ENCODE measurements at places on chromosomes 12 and 14.

- DNase-seq = peak; percentile 41
Observed at GRCh38 chr12:124036657-124037109, 63.7 kb downstream of the ZNF664 start.

- peak; percentile 84 for DNase-seq
Observed at GRCh38 chr14:101992708-101993107, 28.3 kb downstream of the DYNC1H1 start.

GRCh38 chr12:46657453-46658411 lies 168.1 kb downstream of the SLC38A4 start:
- DNase-seq = no peak

- DNase-seq = no peak
Observed at GRCh38 chr12:49809906-49810389, 18.3 kb downstream of the NCKAP5L start.

- no peak for DNase-seq
Observed at GRCh38 chr14:73745571-73746519, 31.7 kb upstream of the PNMA1 start.

DNA sequence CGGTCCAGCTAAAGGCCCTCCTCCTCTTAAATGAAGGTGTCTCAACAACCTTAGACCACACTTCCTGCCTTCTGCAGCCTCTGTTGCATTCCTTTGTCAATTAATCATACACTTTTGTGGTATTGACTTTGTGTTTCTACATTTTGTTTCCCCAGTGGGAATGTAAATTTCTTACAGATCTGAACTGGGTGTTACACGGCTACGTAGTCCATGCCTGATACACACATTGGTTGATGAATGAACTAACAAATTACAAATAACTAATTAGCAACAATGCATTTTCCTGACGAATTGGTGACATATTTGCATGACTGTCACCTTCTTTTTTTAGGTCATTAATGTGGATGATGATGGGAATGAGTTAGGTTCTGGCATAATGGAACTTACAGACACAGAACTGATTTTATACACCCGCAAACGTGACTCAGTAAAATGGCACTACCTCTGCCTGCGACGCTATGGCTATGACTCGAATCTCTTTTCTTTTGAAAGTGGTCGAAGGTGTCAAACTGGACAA lies 15.2 kb upstream of the CCT2 start:
- DNase-seq = no peak

GRCh38 chr14:29721586-29721985 lies 206.1 kb downstream of the PRKD1 start:
- DNase-seq = no peak

DNA sequence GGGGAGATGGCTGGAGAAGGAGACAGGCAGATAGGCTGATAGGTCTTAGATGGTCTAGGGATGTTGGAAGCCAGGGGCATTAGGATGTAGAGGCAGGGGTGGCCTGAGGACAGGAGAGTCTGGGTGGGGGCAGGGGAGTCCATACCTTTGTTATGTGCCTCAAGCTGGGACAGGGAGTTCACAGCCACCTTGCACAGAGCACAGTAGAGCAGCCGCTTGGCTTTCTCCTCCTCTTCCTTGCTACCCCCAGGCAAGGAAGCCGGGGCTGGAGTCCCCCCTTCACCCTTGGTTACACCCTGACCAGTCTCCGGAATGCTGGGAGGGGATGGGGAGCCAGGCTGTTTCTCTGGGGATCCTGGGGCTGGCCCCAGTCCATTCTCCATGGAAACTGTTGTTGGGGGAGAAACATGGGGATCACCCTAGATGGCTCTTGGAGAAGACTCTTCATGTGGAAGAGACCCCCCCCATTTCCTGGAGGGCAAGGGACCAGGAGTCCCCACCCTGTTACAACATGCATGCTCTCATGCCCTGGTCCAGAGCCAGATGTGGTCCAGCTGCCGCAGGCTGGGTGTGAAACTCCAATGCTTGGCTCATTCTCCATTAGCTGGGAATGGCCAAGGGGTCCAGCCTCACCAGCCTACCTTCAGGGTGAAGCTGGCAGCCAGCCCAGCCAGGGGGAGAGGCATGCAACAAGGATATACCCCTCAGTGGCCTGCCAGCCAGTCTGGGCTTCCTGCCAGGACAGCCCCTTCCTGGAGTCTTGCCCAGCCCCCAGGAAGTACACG lies 7.2 kb upstream of the GPR84 start:
- DNase-seq = peak; percentile 53

DNA sequence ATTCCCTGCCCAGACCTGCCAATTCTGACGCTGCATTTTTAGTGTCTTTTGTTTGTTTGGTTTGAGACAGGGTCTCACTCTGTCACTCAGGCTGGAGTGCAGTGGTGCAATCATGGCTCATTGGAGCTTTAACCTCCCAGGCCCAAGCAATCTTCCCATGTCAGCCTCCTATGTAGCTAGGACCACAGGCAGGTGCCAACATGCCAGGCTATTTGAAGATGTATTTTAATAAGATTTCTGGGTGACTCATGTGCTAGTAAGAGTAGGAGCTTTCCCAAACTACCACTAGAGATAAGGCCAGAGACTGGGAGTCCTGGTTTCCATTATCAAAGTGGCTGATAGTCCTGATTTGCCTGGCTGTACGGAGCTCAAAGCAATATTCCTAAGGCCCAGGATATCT lies 693.3 kb downstream of the MED13L start:
- no peak for DNase-seq

- no peak for DNase-seq
Observed at GRCh38 chr14:56198438-56198837, 80.2 kb downstream of the PELI2 start.

DNA sequence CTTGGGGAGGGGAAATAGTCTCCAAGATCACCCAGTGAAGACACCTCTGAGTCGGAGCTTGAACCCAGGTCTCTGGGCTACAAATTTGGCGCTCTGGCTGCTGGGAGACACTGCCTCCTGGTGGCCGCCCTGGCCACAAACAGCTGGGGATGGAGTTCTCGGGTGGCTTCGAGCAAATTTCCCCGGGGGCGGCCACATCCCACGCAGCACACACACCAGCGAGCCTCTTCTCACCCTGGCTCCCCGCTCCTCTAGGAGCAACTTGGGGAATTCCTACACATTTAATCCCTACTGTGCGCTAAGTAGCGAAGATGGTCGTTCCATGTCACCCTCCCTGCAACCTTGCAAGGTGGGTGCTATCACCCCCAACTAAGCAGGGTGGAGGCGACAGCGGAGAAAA lies 66.2 kb upstream of the BEGAIN start:
- no peak for DNase-seq

DNA sequence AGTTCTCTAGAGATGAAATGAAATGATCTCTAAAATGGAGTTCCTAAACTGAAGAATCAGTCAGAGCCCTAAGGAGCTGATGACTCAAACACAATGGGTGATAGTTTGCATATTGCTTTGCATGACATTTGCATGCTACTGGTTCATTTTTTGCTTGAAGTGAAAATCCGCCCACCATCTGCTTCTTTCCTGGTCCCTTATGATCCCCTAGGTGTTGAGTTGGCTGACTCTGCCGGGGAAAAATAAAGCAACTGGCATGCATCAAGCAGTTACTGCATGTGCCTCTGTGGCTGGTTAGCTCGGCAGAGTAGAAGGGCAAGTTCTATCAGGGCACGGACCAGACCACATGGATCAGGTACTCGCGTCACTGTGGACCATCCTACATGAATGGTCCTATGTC lies 151.1 kb downstream of the PPM1H start:
- no peak for DNase-seq

- DNase-seq = peak; percentile 14
Observed at GRCh38 chr14:89617481-89618329, 200.7 kb upstream of the FOXN3 start.

DNA sequence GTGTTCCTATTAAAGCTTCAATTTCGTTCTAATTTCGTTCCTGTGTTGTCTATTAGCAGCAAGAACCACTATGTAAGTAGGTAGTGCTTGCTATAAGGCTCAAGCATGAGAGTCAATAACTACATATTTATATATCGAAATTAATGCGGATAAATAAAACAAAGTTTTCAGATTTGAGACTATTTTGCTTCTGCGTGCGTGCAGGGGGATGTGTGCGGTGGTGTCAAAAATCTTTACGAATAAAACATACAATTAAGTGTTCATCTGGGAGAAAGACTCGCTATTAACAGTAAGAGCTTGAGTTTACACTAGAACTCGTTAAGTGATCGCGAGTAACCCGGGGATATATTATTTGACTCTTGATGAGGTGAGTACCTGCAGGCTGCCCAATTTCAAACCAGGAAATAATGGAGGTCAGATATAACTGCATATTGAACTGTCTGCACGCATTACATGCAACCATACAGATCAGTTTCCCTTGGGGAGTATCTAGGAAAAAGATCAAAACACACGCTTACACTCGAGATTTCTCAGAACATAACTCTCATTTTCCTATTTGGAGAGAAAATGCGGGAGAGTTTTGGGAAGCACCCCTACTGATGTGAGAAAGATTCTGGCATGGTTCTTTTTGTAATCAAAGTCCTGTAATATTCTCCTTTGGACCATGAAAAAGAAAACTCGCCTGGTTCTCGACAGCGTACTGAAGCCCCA lies 813 bp downstream of the TWF1 start:
- DNase-seq = peak; percentile 12

DNA sequence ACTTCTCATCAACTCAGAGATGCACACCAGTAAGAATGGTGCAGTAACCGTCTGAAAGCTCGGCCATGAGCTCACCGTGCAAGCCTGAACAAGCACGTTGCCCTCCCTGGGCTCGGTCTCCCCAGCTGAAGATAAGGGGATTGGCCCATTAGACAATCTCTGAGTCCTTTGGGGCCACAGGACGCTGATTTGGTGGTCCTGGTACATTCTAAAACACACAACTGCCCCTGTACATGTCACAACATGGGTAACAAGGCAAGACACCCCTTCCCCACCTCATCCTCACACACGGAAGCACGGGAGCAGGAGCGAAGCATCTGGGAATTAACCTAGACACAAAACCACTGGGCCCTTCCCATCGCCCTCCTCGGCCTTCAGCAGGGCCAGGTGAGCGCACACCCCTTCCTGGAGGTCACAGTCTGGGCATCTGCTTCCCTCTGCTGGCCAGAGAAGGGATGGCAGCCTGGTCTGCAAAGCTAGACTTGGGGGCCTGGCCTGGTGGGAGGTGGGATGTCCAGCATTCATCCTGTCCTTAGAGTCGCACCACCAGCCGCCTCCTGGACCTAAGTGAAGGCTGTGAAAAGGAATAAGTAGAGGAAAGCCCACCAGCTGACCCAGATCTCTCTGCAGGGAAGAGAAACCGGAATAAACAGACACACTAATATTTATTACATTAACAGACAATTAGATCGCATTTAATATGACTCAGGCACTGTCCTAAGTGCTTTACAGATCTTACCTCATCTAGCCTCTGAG lies 18.9 kb upstream of the SMUG1 start:
- DNase-seq = peak; percentile 81

DNA sequence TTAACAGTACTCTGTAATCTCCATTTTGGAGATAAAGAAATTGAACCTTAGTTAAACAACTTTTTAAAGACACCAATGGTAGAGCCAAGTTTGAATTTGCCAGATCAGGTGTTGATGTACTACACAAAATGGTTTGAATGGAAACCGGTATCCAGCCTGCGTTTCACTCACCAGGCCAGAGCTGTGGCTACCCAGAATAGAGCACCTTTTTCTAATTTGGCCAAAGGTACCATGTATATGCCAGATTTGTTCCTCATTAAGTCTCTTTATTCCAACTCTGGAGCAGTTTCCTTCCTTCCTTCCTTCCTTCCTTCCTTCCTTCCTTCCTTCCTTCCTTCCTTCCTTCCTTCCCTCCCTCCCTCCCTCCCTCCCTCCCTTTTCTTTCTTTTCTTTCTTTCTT lies 39.3 kb downstream of the PALS1 start:
- no peak for DNase-seq

GRCh38 chr14:68623826-68624225 lies 169.0 kb downstream of the ZFP36L1 start:
- no peak for DNase-seq

- no peak for DNase-seq
Observed at GRCh38 chr12:85711735-85712390, 124.3 kb downstream of the RASSF9 start.

DNA sequence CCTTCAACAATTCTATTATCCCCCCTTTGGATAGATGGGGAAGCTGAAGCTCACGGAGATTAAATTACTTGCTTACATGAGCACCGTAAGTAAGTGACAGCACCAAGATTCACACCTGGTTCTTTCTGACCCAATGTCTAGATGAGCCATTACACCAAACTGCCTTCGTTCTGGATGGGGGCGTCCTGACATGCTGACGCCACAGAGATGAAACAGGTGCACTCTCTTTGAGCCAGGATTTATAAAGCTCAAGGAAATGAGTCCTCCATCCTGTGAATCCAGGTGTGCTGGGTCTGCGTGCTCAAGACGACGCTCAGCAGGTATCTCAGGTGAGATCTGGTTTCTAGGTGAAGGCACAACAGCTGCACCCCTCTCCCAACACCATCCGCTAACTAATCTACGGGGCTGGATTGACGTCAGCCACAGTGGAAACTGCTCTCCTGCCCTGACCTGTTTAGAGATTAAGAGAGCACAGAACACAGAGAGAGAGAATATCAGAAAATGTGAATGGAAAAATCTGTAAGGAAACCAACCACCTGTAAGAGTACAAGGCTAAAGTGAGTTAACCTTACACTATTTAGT lies 61.6 kb downstream of the KSR2 start:
- DNase-seq = peak; percentile 31

DNA sequence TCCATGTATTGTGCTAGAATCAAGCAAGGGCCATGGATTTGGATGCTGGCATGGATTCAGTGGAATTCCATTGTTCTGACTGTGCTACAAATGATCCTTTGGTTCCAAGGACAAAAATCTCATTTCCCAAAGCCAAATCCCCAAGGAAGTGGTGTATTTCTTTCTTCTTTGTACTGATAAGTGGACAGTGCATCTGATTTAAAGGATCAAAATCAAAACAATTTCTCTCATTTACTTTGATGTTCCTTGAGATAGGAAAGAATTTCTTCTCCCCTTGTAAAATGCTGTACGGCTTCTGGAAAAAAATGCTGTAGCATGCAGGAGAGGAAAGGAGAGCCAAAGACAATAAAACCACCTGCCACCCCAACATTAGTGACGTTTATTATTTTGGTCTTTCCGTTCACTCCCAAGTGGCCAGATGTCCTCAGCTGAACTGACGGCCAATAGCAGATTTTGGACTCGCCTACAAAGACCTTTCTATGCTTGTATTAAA lies 185.7 kb downstream of the PRKD1 start:
- no peak for DNase-seq

DNA sequence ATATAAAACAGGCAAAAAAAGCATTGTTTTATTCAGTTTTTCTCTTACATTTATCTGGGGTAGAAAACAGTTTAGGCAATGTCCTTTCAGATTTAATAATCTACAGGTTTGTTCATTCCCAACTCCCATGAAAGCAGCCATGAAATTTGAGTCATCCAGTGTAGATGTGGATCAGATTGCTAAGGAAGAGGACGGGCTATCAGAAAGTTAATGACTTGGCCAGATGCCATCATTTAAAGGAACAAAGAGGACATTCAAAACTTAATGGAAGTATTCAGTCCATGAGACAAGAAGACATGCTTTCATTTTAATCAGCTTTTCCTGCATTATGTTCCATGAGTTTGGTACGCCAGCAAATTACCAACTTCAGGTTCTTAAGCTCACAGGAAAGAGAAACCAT lies 31.1 kb upstream of the POC1B start:
- no peak for DNase-seq
